Cardiac muscle cell (in vitro differentiated cells and primary cell): ENCODE measurements at places on chromosomes 12 and 14. TPM values are rescaled to one million over a fixed set of nuclear protein-coding genes. Genes with fewer than 3 reads are reported as not detected.

DNA sequence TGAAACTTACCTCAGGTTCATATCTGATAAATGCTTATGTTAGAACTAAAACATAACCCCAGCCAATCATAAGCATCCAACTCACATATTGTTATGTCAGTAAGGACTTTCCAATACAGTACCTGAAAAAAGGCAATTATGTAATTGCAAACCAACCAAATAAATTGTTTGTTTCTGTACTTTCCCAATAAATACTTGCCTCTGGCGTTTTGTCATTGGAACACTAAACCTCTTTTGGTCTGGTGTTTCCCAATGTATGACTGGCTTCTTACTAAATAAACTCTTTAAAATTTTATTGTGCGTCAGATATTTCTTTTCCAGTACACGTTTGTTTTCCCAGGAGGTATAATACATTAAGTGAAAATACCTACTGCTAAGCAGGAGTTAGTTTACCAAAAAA is 6.7 kb upstream of the PTPRB start:
- DNase-seq: no peak

DNA sequence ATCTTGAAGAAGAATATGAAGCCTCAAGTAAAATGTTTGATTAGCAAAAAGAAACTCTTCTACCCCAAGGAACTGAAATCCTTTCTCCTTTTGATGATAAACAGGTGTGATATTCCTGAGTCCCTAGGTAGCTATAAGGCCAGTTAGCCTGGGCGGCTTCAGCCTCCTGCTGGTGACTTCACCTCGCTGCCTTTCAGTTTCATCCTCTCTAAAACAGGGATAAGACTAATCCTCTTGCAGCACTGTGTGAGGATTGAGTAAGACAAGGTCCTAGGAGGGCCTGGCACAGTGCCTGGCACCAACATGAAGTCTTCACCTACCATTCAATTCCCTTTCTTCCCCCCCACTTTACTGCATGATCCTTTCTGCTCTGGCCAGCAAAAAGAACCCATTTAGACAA is 42.1 kb downstream of the CIT start:
- no peak for DNase-seq

STK38L gene
- total RNA-seq: 29.3 and 30.0 TPM in 2 replicates

DNA sequence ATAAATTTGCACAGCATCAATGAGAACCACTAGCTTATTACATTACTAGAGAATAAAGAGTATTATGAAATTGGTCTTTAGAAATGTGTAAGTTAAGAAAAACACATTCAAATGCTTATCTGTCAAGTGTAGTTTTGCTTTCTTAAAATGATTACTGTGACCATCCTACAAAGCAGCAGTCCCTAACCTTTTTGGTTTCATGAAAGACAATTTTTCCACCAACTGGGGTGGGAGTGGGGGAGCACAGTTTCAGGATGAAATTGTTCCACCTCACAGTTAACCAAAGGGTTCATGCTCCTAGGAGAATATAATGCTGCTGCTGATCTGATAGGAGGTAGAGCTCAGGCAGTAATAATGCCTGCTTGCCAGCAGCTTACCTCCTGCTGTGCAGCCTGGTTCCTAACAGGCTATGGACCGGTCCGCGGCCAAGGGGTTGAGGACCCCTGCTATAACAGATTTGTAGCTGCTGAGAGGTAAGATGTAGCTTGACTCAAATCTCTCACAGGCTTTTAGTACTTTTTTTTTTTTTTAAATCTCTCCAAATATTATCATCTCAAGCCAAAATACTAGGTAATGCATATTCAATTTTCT is 45.4 kb downstream of the PPP4R3A start:
- no peak for DNase-seq

CIDEB gene
- total RNA-seq: not detected in 2 replicates

PRPH gene
- total RNA-seq: 0.53 and 4.0 TPM in 2 replicates

DNA sequence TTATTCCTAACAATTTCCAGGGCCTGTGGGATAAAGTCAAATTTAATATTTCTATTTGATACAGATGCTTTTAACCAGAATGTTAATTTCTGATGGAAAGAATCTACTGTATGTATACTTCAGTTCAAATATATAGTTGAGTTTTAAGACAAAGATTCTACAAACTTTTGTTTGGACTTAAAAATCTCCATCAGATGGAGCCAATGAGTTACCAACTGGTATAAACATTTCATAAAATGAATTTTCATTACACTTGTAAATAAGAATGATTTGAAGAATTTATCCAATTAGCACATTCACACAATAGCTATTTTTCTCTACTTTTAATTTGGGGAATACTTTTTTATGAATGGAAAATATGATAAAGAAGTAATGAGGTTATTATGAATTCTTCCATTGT is 425.2 kb upstream of the MIS18BP1 start:
- DNase-seq: no peak

DNA sequence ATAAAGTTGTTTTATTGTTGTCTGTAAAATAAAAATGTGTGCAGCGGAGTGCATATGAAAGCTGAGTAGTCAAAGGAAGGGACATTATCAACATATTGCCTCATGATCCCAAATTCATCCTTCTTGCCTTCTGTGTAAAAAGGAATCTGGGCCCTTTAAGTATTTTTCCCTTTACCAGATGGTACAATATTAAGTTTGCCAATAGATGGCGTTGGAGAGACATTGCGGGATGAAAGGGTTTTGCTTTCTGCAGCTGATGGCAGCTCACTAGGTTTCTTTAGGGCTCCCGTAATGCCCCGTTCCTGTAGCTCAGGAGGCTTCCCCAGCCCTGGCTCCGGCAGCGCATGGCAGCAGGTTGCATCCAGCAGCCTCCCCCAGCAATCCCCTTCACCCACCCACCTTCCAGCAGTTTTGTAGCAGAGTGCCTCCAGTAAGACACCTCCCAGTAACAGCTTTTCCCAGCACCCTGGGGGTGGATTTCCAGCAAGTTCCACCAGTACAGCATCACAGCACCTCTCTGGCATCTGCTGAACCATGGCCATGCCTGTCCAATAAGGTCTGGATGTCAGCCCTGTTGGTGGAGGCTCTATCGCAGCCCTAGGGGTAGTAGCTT is 354.4 kb downstream of the MED13L start:
- no peak for DNase-seq

- no peak for DNase-seq
These were observed 77.0 kb downstream of the CATSPERB start for GRCh38 chr14:91654836-91655235.

- no peak for DNase-seq
These were observed 72.0 kb upstream of the CCND2 start for GRCh38 chr12:4201333-4202100.

TTC7B gene
- total RNA-seq: 68.1 and 73.7 TPM in 2 replicates

COQ5 gene
- 61.8 and 67.2 TPM in 2 replicates for total RNA-seq

DNA sequence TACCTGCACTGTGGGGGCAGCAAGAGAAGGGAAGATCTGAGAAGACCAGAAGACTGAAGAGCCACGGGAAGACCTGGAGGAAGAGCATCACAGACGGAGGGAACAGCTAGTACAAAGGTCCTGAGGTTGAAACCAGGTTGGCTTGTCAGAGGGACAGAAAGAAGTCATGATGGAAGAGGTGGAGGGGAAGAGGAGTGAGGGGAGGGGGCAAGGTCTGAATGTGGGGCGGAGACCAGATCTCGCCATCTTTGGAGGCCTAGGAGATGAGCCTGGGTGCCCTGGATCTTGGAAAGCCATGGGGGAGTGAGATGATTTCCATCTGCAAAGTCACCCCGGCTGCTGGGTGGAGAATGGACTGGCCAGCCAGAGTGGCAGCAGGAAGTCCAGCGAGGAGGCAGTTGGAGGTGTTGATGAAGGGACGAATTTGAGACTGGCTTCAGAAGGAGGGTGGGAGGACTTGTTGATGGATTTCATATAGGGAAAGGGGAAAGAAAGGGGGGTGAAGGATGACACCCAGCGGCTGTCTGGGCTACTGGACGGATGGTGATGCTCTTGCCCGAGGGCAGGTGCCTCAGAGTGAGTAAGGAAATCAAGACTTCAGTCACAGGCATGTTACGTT is 14.6 kb upstream of the UBC start:
- DNase-seq: no peak

DNA sequence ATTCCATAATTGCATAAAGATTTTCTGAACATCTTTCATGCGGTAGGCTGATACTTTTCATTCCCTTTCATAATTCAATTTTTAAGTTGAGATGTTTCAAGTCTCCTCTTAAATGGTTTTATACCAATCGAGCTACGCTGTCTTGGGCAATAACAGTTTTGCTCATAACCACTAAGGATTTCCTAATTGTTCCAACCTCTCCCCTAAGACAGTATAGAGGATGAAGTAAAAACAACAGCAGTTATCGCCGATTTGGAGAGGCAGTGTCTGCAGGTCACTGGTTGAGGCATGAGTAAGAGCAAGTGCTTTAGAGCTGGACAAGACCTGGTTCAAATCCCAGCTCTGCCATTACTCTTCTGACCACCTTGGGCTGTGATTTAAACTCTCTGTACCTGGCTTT is 6.9 kb upstream of the MED13L start:
- no peak for DNase-seq

RTRAF gene
- total RNA-seq: 60.6 and 129 TPM in 2 replicates

GRCh38 chr12:130504840-130505175 is 167.1 kb downstream of the PIWIL1 start:
- DNase-seq: no peak

- peak; percentile 55 for DNase-seq
These were observed 27.3 kb downstream of the FRS2 start for GRCh38 chr12:69497308-69498026.

DNAH10 gene
- total RNA-seq: 0.77 and 1.1 TPM in 2 replicates

- DNase-seq: peak; percentile 13
These were observed 14.7 kb downstream of the AACS start for GRCh38 chr12:125079648-125080645.

DNA sequence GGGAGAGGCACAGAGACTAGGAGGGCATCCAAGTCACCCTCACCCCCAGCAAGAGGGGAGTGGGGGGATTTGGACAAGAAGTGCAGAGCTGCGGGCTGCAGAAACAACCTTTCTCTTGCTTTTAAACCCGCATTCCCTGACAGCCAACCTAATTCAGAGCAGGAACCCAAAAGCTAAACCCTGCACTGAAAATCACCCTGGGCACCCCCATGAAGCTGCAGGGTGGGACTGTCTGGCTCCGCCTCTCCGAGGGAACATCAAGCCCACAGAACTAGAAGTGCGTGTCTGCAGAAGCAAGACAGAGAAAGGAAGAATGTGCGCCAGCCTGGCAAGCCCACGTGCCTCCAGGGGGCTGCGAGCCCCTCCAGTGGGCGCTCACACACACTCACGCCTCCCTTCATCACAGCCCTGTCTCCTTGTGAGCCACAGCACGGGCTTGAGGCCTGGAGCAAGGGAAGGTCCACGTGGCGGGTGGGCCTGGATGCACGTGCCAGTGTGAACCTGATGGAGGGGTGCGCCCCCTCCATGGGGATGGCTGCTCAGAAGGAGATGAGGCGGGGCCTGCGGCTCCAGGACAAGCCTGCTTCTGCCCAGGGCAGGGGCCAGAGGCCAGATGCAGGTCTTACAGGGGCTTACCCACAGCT is 27.8 kb upstream of the PNMA1 start:
- DNase-seq: no peak

- DNase-seq: no peak
These were observed 4.5 kb downstream of the SUOX start for GRCh38 chr12:56001487-56002100.

DNA sequence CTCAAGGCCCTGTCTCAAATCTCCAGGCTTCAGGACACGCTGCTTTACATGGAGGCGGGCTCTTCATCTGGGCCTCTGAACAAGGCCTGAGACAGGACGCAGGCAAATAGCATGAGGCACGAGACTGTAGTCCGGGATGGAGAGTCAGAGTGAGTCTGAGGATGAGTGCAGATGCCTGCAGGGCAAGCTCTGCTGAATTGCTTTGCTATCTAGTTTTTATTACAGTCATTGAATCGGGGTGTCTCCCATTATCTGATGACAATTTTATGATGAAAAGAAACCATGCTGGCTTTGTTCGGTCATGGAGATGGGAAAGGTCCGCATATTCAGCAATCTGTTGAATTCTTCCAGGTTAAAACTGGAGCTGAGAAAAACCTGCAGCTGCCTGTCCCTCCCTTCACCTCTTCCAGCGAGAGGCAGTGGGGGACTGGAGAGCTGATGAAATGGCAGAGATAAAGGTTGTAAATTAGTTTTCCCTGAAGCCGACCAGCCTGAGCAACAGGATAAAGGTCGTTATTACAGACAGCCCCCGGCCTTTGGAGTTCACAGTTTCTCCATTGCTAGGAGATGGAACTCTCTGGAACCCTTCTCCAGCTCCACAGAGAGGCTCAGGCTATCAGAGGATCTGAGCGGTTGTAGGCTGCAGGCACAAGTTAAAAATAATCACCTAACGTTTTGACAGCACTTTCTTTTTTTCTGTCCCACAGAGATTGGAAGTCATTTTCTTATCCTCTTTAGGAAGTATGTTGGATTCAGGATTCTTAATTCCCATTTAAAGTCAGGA is 1.3 kb upstream of the ADGRD1 start:
- peak; percentile 47 for DNase-seq

CHFR gene
- 30.6 and 36.3 TPM in 2 replicates for total RNA-seq

- no peak for DNase-seq
These were observed 34.4 kb upstream of the GALNT9 start for GRCh38 chr12:132363661-132364347.
